ENCODE measurements at places on chromosomes 3 and 15. TPM values are rescaled to one million over a fixed set of nuclear protein-coding genes. Genes with fewer than 3 reads are reported as not detected.

- DNase-seq: no peak
Observed at GRCh38 chr3:31349001-31349748, 183.6 kb upstream of the STT3B start.

DNA sequence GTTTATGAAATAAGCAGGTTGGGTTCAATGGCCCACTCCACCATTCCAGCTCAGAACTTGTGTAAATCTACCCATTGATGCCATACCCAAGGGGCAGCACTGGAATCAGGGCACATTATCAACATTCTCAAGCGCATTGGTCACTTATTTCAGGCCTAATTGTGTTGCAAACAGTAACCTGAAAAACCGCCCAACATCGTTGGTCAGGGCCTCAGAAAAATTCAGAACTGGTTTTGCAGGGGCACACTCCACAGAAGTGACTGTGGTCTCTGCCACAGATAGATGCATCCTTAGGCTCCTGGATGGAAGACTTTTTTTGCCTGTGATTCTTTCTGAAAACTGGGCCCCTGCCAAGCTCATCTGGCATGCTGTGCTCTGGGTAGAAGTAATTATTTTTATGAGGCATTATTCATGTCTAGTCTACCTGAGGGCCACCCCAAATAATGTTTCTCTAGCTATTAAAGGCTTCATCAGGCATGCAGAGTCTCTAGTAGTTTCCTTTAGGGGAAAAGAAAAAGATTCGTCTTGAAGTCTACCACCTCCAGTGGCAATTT is 21.7 kb upstream of the LRTM1 start:
- DNase-seq: no peak

DNA sequence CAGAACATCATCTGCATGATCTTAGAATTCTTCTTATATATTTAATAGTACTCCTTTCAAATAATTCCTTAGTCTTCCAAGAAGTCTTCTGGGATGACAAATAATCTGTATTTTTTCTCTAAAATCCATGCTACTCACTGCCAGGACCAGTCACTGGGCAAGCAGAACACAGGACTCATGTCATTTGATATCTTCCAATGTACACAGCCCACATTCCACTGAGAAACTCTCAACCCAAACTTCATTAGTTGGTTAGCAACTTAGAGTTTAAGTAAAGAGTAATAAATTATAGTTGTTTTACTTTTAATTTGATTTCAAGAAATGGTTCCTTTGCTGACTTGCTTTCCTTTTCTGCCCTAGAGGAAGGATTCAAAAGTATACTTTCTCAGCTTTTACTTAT is 317.0 kb downstream of the VGLL3 start:
- no peak for DNase-seq

GRCh38 chr3:42562047-42562907 is 19.5 kb downstream of the SEC22C start:
- DNase-seq: no peak

KBTBD13 gene
- total RNA-seq: 0.27 TPM
